ENCODE measurements at places on chromosomes 7 and 10.
A peak's percentile ranks its signal among the peaks of the same experiment; 100 is the strongest.

DNA sequence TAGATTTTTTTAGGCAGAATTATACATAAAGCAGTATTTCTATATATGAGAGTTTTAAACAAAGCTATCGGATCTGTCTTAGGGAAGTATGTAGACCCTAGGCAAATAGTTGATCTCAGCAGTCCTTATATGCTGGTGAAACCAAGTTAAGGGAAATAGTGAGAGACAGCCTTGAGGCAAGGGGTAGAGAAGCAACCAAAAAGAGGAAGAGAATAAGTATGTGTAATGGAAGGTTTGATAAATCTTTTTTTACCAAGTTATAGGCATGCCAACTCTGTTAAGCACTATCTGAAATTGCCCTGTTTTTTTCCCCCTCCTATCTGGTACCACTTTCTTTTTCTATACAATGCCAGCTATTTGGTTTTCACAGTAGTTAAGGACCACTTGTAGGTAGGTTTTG, 19.9 kb downstream of the SPAG6 start:
- no peak for DNase-seq

DNA sequence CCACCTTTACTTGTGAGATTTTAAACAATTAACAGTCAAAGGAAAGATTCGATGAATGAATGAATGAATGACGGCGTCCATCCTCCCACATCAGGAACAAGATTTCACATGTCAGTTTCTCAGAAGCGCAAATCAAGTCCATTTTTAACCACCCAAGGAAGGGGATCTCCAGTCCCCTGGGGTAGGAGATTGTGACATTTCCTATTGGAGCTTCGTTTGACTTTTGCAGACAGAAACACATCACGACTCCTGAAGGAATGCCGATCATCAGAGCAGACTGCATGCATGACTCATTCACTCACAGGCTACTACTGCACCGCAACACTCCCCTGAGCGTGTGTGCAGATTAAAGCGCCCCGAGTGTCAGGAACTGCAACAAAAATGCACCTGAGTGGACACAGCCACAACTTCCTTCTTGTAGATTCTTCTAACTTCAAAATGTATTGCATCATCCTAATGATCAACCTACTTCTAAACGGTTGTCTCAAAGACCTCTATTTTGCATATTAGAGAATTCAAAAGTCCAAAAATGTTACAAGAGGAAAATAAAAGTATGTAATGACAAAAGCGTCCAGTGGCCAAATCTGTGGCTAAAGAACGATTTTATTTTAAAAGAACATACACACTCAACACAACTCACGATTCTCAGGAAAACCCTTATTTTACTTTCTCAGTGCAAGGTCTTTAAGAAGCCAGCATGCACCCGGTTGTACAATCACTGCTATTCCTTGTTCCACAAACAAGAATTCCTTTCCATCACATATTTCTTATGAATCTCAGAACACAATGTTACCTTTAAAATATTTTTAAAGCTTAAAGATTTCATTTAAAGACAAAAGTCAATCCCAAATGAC, 172.6 kb downstream of the FAM107B start:
- DNase-seq, result no peak

- DNase-seq, result peak; percentile 68
Measured at GRCh38 chr7:28096713-28097112, 83.9 kb downstream of the JAZF1 start.

GRCh38 chr10:18822156-18822555, 162.9 kb downstream of the ARL5B start:
- no peak for DNase-seq

- no peak for DNase-seq
Measured at GRCh38 chr10:102134416-102134815, 1.6 kb downstream of the PPRC1 start.

GRCh38 chr10:16477757-16478156, 40.9 kb downstream of the PTER start:
- no peak for DNase-seq

DNA sequence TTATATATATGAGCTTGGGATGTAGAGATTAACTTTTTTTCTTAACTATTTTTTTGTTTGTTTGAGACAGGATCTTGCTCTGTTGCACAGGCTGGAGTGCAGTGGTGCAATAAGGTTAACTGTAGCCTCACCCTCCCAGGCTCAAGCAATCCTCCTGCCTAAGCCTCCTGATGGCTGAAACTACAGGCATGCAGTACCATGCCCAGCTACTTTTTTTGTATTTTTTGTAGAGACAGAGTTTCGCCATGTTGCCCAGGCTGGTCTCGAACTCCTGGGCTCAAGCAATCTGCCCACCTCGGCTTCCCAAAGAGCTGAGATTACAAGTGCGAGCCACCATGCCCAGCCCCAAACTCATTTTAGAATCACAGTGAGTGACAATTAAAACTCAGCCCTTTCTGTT, 105.2 kb downstream of the CUBN start:
- DNase-seq, result no peak

GRCh38 chr10:29415876-29416275, 127.0 kb downstream of the LYZL1 start:
- DNase-seq, result no peak

DNA sequence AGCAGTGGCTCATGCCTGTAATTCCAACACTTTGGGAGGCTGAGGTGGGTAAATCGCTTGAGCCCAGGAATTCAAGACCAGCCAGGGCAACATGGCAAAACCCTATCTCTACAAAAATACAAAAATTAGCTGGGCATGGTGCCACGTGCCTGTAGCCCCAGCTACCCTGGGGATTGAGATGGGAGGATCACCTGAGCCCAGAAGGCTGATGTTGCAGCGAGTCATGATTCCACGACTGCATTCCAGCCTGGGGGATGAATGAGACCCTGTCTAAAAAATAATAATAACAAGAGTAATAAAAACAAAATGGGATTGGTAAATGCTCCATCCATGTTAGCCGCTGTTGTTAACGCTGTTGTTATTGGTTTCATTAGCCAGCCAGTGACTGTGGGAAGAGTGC, 1.3 kb upstream of the HKDC1 start:
- DNase-seq, result no peak

DNA sequence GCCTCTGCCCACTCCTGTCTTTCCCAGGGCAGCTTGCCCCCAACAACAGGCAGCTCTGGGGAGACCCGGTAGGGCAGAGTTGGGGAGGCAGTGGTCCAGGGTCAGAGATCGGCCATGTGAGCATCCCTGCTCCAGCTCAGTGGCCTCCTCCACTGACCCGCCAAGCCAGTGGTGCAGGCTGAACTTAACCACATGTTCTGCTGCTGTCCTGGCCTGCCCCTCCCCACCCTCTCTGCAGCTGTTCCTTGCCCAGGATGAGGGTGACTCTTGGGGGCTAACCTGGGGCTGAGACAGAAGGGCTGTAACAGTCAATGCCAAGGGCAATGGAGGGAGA, 349.3 kb downstream of the PLXNA4 start:
- no peak for DNase-seq
